NCI-H2107 (cell line): ENCODE measurements at places on chromosomes 12 and 14.
A peak's percentile ranks its signal among the peaks of the same experiment; 100 is the strongest.

GRCh38 chr14:49220492-49220891 is 365.7 kb downstream of the RPS29 start:
- no peak for DNase-seq

- DNase-seq: peak; percentile 29
Measured at GRCh38 chr12:6532051-6532926, 2.0 kb upstream of the GAPDH start.

- DNase-seq: no peak
Measured at GRCh38 chr14:95683793-95684192, 2.4 kb upstream of the TCL1B start.

- DNase-seq: peak; percentile 77
Measured at GRCh38 chr14:64880221-64881121, 764 bp upstream of the SPTB start.

DNA sequence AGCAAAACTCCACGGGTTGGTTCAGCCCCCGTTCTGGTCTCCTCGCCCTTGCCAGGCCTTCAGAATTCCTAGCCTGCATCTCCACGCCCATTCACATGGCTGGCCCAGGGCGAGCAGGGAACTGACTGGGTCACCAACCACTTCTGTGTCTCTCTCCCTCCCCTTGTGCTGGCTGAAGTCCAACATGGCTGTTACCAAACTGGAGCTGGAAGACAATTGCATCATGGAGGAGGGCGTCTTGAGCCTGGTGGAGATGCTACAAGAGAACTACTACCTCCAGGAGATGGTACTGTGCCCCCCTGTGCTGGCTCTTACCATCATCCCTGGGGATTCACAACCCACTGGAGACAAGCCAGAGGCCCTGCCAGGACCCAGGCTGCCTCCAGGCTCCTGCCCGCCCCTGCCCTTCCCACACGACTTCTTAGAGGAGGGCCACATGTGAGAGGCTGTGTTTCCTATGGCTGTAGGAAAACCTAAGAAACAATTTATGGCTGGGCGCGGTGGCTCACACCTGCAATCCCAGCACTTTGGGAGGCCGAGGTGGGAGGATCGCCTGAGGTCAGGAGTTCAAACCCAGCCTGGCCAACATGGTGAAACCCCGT is 9.9 kb downstream of the LRRC74A start:
- DNase-seq: no peak

DNA sequence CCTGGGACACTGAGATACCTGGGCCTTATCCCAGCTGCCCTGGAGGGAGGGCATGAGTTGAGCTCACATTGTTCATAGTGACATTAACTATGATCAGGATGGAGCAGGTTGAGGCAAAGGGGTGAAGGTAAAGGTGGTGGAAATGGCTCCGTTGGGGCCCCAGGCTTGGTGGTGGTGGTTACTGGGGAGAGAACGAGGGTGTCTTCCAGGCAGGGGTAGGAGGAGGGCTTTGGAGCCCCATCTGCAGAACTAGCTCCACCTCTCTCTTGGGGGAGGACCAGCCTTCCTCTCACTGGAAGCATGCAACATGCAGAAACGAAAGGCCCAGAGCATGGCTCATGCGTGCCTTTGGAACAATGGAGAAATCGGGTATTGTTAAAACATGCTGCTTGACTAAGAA is 217.0 kb downstream of the SLC41A2 start:
- DNase-seq: no peak

DNA sequence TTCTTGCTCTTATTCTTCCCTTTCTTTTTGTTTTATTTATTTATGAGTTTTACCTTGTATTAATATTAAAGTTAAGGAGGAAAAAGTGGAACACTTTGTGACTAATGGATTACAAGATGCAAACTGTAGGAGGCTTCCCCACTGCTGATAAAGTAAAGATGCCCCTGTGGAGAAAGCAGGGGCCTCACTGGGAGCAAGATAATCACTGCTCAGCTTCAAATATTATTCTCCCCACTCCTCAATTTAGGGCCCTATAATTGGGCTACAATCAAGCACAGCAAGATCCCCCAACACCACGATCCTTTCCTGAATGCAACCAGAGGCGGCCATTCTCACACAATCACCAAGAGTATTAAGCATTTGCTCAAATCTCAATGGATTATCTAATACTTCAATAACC is 149.2 kb downstream of the SLC2A13 start:
- no peak for DNase-seq

DNA sequence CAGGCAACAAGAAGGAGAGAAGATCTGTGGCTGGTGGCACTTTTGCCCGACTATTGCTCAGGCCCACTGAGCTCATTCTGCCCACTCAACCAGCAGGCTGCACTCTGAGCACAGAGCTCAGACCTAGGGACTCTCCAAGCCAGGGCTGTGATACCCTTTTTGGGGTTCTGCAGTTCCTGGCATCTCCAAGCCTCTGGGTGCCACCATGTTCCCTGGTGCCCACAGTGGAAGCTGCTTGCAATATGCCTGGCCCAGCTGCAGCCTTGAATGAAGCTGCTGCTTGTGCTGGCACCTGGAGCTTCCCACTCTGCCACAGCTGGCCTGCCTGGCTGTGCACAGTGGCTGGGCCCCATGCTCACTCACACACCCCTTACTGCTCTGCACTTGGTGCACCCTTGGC is 236.1 kb downstream of the ADGRD1 start:
- DNase-seq: no peak

DNA sequence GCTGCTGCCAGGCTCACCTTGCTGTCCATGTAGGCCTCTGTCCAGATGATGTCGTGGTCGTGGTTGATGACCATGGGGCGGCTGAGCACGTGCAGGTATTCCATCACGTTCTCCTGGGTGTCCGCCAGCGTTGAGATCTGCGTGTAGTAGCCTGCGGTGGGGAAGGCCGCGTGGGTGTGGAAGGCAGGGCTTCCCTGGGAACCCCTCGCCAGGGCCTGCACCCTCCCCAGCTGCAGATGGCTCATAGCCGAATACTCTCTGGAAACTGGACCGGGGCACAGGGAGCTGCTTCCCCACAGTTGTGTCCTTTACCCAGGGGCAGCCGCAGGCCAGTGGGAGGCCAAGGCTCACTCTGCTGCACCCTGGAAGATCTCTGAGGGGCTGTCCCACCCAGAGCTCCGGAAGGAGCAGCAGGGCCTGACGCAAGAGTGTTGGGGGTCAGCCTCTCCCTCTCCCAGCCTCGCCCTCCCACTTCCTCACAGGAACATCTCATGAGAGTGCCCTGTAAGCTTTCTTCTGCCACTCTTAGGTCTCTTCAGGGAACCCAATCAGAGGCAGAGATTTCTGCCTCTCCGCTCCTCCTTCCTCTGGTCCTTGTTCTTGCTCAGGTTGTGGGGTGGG is 35.5 kb downstream of the CACNA2D4 start:
- no peak for DNase-seq

- DNase-seq: no peak
Measured at GRCh38 chr14:105878125-105878524, 351.7 kb downstream of the TMEM121 start.

GRCh38 chr12:42361909-42362646 is 36.1 kb downstream of the PPHLN1 start:
- no peak for DNase-seq

DNA sequence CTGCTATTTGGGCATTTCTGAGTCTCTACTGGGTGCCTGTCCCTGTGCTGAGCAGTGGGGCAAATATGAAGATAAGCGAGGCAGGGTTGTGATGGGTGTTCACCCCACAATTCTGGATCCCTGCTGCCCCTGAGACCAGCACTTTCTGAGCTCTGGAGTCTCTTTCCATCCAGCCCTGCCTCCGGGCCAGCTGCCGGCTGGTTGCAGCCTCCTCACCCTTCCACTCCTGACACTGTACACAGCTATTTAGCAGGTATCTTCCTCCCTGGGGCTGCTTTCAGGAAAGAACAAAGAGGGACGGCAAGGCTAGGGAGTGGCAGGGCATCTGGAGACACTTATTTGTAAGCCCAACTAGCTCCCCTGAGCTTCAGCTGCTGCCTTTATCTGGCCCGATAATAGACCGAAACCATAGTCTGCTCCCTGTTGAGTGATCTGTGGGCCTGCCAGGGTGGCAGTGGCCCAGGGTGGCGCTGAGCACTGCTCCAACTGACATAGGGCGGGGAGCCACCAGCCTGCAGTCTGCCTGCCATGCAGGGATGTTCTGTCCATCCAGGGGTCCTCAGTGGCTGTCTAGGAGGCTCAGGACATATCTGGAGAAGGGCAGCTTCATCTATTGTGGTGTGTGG is 7.6 kb upstream of the KRT80 start:
- DNase-seq: no peak

DNA sequence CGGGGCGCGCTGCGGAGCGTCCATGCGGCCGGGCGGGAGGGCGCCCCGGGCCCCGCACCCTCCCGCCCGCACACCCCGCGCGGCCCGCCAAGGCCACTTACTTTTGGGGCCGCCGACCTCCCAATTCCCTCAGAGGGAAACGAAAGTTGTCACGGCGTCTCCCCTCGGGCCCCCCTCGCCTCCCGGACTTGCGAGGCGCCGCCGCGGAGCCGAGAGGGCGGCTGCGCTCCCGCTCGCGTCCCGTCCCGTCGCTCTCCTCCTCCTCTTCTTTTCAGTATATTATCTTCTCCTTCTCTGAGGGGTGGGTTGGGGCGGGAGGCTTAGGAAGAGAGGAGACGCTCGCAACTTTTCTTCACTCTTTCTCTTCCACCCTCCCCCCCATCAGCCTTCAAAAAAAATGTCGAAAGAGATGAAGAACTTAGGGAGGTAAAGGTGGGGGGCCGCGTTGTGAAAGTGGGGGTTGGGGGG is 613 bp downstream of the DUSP16 start:
- DNase-seq: no peak

GRCh38 chr12:77218278-77218677 is 152.9 kb upstream of the E2F7 start:
- no peak for DNase-seq

DNA sequence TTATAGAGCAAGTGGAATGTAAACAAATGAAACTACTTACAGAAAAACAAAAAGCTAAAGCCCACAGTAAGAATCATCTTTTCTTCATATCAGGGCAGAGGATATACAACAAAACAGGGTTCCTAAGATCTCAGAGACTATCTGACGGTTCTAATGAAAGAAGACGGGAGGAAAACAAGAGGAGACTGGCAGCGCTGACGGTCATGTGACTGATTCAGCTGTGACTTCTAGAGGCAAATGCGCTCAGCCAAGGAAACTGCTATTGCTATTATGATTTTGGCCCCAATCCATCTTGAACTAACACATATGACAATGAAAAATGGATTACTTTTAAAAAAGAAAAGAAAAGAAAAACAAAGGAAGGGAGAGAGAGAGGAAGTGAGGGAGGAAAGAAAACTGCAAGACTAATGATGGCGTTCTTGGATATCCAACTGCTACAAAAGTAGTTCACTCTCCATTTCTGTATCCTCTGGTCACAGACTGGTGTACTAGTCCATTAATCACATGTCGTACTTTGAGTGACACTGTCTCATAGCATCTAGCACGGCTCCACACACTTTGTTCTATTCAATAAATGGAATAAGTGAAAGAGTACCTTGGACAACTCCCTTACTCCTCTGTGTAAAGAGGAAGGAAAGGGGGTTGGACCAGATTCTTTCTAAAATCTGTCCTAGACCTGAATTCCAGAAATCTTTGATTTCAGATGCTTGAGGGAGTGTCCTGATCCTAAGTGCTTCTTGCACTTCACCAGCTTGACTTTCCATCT is 119.3 kb downstream of the DAD1 start:
- no peak for DNase-seq

DNA sequence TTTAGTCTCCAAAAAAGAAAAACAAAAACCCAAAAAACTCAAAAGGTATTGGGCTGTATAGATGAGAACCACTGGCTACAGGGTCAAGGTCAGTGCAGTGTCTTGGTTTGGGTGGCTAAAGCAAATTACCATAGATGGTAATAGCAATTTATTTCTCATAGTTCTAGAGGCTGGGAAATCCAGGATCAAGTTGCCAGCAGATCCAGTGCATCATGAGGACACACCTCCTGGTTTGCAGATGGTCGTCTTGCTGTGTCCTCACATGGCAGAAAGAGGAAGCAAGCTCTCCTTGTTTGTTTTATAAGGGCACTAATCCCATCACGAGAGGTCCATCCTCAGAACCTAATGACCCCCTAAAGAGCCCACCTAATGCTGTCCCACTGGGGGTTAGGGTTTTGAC is 11.2 kb downstream of the COX14 start:
- DNase-seq: no peak

- DNase-seq: no peak
Measured at GRCh38 chr12:47945341-47945728, 18.1 kb upstream of the TMEM106C start.

DNA sequence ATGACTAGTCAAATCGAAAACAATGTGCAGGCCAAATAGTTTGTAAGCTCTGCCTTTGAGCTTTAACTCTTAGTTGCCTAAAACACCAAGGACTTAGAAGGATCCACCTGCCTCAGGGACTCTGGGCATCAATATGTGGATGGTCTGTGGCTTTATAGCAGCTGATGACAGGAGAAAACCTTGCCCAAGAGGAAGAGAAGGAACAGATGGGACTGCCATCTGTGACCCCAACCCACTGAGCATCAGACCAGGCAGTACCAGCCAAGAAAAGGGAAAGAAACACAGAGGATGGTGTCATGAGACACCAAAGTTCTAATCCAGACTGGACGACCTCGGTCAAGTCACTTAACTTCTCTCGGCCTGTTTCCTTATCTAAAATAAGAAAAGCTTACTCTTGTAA is 12.7 kb downstream of the TGFB3 start:
- DNase-seq: no peak

GRCh38 chr12:31018106-31018789 is 55.4 kb upstream of the DDX11 start:
- DNase-seq: no peak

DNA sequence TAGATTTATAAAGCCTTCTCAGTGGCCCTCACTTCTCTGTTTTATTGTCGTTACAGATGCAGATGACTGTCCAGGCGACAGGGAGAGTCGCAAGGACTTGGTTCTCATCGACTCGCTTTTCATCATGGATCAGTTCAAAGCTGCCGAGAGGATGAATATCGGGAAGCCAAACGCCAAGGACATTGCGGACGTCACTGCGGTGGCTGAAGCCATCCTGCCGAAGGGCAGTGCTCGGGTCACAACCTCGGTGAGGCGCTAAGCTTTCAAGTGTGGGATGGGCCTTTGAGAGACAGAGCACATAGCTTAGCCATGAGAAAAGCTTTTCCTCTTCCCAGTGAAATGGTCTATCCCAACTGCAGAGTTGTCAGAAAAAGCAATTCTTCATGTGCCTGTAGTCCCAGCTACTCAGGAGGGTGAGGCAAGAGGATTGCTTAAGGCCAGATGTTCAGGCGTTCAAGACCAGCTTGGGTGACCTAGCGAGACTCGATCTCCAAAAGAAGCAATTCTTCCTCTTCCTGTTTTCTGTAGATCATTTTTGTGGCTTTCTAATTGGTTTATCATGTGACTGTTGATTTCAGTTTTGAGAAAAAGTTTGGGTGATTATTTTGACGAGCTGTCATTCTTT is 56.4 kb downstream of the EP400 start:
- DNase-seq: no peak

GRCh38 chr14:20644520-20644919 is 3.0 kb upstream of the OR6S1 start:
- DNase-seq: no peak

GRCh38 chr14:69863083-69863482 is 16.1 kb upstream of the SMOC1 start:
- no peak for DNase-seq
